ENCODE measurements at places on chromosomes 2 and 18.

GRCh38 chr2:191954451-191954850 lies 107.6 kb upstream of the CAVIN2 start:
- no peak for DNase-seq

DNA sequence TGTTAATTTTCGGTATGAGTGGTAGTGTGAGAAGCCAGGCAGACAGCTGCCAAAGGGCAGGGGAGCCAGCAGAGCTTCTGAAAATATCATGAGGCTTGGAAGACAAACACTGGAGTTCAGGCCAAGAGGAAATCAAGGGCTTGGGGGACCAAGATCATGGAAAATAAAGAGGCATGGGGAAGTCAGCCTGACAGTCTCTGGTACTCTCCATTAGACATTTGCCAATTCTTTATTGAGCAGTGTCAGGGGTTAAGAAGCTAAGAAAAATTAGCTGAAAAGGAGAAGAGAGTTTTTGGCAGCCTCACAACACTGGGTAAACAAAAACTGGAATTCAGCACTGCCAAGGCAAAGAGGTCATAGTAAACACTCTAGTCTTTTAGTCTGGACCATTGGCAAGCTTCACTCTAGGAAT lies 612.7 kb downstream of the EPHA4 start:
- no peak for DNase-seq

DNA sequence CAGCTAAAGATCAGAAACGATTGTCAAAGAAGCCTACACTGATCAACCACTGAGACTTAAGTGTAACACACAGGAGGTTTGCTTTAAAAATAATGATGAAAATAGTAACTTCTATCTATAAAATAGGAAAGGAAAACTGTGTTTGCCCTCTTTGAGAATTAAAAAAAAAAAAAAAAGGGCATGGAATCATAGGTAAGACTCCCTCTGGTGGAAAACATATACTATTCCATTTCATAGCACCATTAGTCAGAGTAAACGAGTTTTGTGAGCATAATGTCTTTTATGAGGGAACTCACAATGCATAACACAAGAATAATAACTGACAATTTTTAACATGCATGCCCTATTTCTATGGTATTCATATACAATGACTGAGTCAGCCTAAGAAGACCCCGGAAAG lies 36.3 kb downstream of the SLC35F5 start:
- DNase-seq, result no peak

- DNase-seq, result no peak
Observed at GRCh38 chr2:41859615-41860514, 188.0 kb upstream of the PKDCC start.

DNA sequence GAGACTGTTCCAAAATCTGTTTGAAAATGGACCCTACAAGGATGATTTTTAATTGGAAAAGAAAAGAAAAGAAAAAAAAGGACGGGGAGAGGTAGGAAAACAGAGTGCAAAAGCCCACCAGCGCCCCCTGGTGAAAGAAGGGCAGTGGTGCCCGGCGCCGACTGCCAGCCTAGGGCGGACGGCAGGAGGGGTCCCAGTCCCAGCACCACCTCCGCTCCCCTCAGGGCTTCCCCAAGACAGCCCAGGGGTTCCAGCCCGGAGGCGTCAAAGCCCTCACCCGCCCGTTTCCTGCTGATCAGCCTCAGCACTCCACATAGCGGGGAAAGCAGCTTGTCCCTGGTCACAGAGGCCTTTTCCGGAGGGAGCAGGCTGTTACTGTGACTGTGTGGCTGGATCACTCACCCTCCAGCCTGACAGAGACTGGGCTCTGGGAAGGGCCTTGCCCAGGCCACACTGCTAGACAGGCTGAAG lies 213.9 kb downstream of the TFCP2L1 start:
- peak; percentile 66 for DNase-seq

- no peak for DNase-seq
Observed at GRCh38 chr2:133711201-133711600, 142.9 kb upstream of the NCKAP5 start.

DNA sequence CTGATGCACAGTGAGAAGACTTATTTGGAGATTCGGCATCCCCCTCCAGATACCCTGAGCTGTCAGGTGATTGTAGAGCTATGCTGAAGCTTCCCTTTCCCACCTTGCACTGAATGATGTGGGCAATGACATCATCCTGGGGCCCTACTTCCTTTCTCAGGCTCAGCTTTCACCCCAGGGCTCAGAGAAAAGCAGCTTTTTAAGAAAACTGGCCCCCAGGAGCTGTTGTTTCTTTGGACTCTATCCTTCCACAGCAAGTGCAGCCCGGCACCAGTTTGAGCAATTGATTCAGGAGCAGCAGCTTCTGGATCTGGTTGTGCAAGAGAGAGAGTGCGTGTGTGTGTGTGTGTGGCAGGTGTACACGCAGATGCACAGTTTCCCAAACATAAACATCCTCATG lies 251.3 kb downstream of the ANAPC1 start:
- no peak for DNase-seq

DNA sequence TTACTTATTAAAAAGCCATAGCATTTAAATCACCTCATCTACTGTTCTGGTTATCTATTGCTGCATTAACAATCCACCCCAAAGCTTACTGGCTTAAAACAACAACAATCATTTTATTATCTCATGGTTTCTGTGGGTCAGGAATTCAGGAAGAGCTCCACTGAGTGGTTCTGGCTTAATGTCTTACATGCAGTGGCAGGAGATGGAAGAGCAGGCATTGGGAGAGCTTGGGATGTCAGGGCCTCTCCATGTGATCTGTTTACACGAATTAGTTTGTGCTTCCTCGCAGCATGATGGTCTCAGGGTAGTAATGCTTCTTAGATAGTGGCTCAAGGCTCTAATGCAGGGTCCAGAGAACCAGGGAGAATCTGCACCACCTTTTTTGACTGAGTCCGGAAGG lies 14.4 kb upstream of the REL start:
- DNase-seq, result no peak

DNA sequence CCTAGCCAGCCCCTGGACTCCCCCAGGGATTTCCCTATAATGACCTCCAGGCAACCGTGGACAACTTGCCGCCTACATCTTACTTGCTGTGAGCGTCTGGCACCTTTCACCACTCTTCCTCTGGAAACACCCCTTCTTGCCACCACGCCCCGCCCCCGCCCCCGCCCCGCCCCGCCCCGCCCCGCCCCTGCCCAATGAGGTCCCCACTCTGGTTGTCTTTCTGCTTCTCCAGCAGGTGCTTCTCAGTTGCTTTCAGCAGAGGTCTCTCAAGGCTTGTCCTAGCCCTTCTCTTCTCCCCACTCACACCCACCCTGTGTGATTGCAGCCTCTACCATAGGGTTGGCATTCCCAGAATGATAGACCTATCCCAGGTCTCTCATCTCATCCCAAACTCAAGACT lies 214.5 kb downstream of the EN1 start:
- DNase-seq, result no peak

GRCh38 chr2:128601298-128602037 lies 282.8 kb upstream of the HS6ST1 start:
- no peak for DNase-seq

GRCh38 chr18:12862467-12862866 lies 21.6 kb downstream of the PTPN2 start:
- no peak for DNase-seq

GRCh38 chr18:9984080-9984479 lies 70.3 kb downstream of the VAPA start:
- DNase-seq, result no peak

GRCh38 chr2:5089409-5089808 lies 602.8 kb upstream of the SOX11 start:
- DNase-seq, result no peak

- DNase-seq, result no peak
Observed at GRCh38 chr2:173064151-173064805, 11.4 kb upstream of the MAP3K20 start.

Data from NCI-H2107 (cell line).